ENCODE measurements at places on chromosomes 12 and 14.

GRCh38 chr12:110137786-110138185 is 13.6 kb downstream of the IFT81 start:
- no peak for DNase-seq

- no peak for DNase-seq
Observed at GRCh38 chr14:100730581-100730980, 3.9 kb downstream of the DLK1 start.

DNA sequence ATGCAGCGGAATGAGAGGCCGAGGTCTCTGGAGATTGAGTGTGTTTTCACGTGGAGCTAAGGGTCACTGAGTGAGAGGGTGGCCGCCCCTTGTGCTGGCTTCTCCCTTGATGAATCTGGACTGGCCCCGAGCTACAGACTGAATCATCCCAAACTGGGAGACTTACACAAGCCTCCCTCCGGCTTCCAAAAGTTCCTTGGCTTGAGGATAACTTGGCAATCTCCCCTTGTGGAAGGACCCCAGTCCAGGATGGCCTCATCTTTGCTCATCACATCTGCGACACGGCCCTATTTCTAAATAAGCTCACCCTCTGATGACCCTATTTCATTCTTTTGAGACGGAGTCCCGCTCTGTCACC is 41.5 kb upstream of the FBRSL1 start:
- no peak for DNase-seq

DNA sequence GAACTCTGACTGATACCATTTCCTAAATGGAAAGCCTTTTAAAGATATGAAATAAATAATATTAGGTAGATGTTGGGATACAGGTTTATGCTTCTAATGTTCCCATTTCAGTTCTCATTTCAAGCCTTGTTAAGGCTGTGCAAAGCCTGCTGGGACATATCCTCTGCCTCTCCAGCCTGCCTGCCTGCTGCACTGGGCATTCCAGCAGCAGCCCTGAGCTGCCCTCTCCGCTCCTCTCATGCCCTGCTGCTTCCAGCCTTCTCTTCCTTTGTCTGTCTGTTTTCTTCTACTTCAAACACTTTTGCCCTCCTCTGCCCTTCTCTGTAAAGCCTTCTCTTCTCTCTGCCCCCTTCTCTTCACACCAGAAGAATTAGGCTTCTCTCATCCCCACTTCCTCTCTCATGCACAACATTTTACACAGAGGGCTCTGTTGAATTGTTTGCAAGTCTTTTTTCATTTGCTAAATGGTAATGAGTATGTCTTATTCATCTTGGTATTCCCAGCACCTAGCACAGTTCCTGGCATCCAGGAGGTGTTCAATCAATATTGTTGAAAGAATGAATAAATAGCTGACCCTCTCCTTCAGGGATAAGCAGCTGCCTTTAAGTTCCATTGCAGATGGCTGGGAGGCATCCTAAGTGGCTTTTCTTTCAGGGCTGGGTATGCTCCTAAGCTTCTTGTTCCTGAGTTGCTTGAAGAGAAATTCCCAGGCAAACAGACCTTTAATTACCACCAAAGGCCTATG is 292.3 kb downstream of the TMEM117 start:
- DNase-seq: no peak

- DNase-seq: peak; percentile 61
Observed at GRCh38 chr14:91354979-91355685, 62.5 kb downstream of the CCDC88C start.

GRCh38 chr14:87745507-87746118 is 247.4 kb downstream of the GALC start:
- DNase-seq: peak; percentile 42

DNA sequence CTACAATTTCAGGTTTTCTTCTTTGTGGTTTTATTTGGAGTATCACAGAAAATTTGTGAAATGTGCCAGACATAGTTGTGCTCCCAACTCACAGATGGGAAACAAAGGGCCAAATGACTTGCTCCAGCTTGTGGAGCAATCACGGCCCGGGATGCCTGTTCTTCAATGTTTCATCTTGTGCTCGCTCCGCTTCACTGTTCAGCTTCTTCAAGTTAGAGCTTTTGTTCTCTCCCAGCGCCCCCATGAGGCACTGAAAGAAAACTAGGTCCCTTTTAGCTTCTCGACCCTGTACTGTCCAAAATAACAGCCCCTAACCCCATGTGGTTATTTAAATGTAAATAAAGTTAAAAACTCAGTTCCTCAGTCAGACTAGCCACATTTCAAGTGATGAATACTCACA is 187.9 kb upstream of the STXBP6 start:
- DNase-seq: no peak

GRCh38 chr12:42735861-42736361 is 146.4 kb upstream of the PRICKLE1 start:
- DNase-seq: no peak
